ENCODE measurements at places on chromosomes 6 and 20.

GRCh38 chr6:80940571-80940970 lies 811.9 kb downstream of the TENT5A start:
- DNase-seq, result no peak

GRCh38 chr6:137871831-137872454 lies 4.9 kb downstream of the TNFAIP3 start:
- DNase-seq, result no peak

DNA sequence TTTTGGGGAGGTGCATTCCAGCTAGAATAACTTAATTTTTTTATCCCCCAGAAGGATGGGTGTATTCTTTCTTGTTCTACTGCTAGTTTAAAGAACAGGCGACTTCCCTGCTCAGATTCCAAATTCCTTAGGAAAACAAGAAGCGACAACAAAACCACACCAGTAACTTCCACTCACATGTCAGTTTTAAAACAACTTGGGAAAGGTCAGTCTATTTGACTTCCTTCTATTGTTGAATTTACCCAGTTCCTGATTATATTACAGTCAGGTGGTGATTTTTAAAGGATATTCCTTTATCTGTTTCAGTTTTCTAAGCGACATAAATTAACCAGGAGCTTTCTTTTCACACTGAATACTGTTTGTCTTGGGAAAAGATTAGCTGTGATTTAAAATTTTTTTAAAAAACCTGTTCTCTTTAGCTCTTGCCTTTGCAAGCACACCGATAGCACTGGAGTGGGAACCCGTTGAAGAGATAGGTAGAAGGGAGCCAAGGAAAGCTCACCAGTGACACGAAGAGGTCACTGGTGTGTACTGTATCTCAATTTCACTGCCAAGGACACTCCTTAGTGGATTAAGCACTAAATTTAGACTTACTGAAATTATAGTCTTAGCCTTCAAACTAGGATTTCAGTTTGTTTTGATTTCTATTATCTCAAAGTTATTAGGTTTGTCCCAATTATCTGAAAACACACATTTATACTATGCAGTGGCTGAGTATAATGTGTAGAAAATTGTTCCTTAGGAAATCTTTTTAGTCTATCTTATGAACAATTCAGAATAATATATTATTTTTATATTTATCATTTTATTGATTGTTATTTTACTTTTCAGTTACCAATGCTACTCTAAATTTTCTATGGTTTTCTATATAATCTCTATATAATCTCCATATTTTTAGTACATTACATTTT lies 22.3 kb downstream of the MARCKS start:
- DNase-seq, result no peak

- no peak for DNase-seq
Measured at GRCh38 chr6:35309611-35310264, 12.1 kb downstream of the DEF6 start.

DNA sequence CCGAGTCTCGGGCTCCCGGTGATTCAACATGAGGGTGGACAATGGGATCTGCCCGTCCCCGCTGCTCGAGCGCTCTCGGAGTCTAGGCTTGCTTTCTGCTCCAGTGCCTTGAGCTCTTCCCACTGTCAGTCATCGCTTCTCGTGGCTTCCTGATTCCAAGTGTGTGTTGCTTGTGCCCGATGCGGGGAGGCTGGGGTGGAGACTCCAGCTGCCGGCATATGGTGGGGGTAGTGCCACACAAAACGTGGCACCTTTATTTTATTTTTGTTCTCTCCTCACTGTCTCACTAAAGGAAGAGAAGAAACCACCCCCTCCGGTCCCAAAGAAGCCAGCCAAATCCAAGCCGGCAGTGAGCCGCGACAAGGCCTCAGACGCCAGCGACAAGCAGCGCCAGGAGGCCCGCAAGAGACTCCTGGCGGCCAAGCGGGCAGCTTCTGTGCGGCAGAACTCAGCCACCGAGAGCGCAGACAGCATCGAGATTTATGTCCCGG lies 14.8 kb upstream of the MYL9 start:
- DNase-seq, result no peak

DNA sequence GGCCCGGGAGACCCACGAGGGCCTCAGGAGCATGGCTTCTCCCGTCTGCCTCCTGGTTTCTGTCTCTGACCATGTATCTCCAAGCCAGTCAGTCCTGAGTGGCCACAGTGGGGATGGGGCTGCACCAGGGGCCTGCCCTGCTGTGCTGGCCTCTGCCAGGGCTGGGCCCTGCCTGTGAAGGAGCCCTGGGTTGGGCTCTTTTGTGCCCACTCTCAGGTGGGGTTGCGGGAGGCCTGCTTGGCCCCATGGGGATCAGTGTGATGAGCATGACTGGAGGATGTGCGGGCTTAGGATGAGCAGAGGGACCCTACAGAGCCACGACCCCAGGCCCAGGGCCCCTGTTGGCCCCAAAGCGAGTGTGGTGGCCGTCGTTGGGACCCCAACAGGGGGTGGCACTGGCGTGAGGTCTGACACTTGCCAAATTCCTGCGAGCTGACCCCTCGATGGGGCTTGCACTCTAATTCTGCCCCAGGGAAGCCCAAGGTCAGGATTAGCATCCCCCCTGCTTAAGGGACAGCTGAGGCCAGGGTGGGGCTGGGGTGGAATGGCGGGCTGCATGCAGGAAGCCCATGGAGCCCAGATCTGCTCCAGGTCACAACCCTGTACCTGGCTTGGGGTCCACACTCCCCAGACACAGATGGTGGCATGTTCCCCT lies 90.0 kb upstream of the BHLHE23 start:
- no peak for DNase-seq

DNA sequence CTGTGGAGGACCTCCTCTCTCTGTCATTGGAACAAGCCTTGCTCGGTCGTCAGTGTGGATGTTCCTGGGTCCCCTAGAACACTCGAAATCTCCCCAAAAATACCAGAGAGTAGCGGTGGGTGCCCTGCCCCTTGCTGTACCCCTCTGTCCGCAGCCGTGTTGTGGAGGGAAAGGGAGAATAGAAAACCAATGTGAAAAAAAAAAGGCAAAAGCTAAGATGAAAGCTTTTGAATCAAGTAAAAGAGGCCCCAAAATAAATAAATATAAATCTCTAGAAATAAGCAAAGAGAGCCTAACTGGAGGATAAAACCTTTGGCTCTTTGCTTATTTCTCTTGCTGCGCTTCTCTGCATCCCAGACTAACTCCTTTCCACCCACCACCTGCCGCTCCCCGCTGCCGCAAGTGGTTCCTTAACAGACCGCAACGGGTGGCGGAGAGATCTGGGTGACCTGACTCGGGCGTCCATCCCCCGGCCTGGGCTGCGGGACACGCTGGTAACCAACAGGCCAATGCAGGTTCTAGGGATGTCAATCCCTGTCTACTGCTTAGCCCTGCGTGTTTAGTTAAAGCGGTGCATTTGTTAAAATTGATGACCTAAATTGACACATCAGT lies 110.0 kb downstream of the GPX5 start:
- no peak for DNase-seq

GRCh38 chr6:107123501-107123900 lies 8.2 kb upstream of the BEND3 start:
- DNase-seq, result no peak

DNA sequence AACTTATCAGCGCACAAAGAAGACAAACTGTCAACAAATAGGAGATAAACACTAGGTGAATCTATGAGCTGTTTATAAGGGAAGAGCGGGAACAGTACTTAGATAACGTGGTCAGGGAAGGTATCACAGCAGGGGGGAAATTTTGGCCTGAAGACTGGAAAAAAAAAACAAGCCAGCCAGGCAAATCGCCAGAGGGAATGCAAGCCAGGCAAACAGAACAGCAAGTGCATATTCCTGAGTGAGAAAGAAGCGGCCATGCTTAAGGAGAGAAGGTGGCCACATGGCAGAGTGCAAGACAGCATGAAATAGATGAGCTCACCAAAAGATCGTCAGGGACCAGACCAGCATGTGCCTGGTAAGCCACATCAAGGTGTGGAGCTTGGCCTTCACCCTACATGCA lies 466.5 kb upstream of the ARID1B start:
- DNase-seq, result no peak

- DNase-seq, result no peak
Measured at GRCh38 chr6:52553719-52554118, 23.1 kb downstream of the TRAM2 start.

All from stimulated activated CD4-positive, alpha-beta T cell treated with anti-CD3 and anti-CD28 coated beads, Interleukin-1b, Interleukin-23, amount 100 ng/mL, for 48 hours (primary cell).